ENCODE measurements at places on chromosomes 5 and 9.

GRCh38 chr5:5883146-5883545 is 460.7 kb downstream of the ICE1 start:
- no peak for DNase-seq

GRCh38 chr5:67182301-67182790 is 14.3 kb downstream of the CD180 start:
- DNase-seq = no peak

DNA sequence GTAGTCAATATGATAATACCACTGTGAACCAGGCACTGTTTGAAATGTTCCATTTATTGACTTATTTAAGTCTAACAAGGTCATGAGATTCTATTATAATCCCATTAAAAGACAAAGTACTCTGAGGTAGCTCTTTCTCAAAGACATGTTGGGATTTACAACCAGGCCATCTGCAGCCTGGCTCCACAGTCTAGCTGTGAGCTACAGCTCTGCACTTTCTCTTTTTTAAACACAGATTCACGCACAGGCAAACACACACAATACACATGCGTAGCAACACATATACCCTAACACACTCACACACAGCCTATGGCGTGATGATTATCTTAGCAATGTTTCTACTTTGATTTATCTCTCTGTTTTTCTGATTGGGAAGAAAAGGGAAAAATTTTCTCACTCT is 174.3 kb downstream of the PRR16 start:
- DNase-seq = no peak

- peak; percentile 47 for DNase-seq
These were observed 100.7 kb downstream of the SUSD1 start for GRCh38 chr9:112074250-112075008.

DNA sequence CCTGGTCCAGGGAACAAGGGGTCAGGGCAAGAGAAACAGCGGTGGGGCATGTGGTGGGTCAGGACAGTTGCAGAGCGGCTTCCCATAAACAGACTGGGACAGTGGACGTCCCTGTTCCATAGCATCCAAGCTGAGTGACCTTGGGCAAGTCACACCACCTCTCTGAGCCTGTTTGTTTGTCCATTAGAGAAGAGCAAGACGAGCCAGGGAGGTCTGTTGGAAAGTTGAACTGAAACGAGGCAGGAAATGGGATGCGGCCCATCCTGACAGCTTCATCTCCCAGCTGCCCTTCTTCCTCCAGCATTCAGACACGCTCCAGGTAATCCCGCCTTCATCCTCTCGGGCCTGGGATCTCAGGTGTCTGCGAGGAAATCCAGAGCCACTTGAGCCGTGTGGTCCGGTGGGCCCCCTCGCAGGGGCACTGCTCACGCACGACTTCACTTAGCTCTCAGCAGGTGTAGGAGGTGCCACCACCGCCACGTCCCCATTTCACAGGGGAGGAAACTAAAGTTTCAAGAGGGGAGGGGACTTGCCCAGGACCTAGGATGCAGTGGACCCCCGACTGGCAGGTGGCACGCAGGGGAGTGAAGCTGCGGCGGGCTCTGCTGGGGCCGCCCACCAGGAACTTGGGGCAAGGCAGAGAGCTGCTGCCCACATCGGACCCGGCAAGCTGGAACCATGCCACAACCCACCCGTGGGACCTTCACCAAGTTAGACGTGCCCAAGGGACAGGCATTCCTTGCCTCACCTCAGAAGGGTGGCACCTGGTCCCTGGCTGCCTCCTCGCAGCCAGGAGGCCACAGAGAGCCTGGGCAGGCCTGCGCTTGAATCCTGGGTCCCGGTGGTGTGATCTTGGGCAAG is 13.0 kb downstream of the PTGES2 start:
- DNase-seq = no peak

DNA sequence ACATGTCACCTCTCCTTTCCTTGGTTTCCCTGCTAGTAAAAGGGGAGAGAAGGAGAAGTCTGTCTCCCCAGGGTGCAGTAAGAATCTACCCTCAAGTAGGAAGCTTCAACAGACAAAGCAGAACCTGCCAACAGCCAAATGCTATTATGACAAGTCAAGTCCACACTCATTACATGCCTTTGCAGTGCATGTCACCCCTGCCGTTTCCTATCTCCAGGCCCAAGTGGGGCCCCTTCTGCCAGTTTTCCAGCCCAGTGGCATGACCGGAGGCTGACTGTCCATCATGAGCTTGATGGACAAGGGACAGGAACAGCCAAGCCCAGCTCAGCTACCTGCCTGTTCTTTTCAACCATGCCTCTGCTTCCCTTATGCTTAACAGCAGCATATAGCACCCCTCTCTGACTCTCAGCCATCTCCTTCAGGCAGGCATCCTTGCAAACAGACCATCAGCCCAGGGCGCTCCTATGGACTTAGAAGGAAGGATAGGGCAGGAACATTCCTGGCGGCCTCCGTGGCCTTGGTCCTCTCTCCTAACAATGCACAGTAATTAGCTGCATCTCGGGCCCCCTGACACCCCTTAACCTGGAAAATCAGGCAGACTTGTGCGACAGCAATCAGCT is 107.2 kb upstream of the RAD23B start:
- no peak for DNase-seq

DNA sequence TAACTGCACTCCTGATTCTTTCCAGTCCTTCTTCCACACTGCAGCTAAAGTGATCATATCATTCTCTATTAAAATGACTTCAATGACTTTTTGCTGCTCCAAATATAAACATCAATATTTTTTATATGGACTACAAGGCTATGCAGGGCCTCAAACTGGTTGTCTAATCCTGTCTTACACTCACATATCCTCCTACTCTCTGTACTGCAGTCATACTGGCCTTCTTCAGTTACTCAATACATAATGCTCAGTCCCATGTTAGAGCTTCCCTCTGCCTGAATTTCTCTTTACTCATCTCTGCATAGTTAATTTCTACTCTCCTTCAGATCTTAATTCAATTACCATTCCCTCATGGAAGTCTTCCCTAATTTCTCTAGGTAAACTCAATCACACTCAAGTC is 3.4 kb downstream of the MEIKIN start:
- DNase-seq = no peak

GRCh38 chr9:121671612-121672155 is 20.2 kb downstream of the DAB2IP start:
- no peak for DNase-seq

DNA sequence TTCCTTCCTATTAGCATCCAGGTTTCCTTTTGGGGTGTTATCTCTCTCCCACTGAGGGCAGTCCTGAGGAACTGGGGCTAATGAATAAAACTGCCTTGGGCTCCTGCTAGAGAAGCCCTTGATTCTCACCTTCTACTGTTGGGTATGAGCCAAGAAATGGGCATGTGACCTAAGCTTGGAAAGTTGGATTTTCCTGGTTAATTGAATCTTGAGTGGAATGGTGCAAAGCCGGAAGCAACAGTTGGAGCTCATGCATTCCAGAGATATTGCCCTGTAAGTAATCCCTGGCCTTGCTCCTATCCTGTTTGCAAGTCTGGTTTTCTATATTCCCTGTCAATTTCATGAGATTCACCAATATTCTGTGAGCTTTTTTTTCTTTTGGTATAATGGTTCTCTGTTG is 158.5 kb upstream of the ELL2 start:
- DNase-seq = no peak

DNA sequence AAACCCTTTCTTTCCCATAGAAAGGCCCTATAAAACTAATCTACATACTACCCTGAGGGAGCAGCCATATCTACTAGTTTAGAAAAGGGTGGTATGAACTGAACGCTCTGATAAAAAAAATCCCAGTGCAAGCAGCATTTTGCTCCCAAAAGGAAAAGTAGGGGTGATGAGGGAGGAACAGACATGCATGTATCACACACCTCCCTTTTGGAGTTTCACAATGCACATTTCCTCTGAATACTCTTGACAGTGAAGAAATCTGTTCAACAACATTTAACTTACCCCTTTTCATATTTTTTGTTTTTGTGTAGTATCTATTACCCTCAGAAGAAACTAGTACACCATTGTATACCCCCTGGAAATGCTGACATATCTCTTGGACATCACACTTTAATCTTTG is 411.4 kb downstream of the MAT2B start:
- DNase-seq = no peak

- DNase-seq = peak; percentile 82
These were observed 385 bp upstream of the PTGER4 start for GRCh38 chr5:40679148-40679912.

DNA sequence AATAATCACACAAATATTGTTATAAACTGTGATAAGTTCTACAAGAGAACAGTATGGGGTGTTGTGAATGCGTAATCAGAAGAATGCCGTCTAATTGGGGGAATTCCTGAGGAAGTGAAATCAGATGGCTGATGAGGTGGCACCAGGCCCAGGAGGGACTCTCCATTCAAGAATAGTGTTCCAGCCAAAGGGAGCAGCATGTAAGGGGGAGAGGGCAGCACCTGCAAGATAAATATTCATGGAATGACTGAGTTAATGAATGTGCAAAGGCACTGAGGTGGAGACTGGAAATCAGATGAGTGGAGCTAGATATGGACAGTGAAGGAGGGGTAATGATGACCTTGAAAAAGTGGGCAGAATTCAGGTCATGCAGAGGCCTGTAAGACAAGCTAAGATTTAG is 250.6 kb downstream of the ARRDC3 start:
- DNase-seq = no peak

DNA sequence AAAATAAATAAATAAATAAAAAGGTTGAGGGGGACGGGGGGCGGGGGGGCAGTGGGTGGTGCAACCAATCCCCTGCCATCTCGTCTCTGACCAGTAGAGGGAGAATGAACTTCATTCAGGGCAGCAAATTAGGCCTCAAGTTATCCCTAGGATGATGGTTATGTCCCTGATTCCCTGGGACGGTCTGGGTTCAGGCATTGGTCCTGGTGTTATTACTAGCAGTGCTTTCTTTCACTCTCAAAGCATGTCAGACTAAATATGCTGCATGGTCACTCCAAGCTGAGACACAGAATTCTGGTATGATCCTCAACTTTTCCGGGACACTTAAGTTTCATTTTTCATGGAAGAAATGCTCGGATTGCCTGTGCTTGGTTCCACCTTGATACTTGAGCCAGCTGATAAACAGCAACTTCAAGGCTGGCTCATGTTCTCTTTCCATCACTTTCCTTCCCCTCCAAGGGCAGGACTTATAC is 59.4 kb downstream of the DAP start:
- no peak for DNase-seq

DNA sequence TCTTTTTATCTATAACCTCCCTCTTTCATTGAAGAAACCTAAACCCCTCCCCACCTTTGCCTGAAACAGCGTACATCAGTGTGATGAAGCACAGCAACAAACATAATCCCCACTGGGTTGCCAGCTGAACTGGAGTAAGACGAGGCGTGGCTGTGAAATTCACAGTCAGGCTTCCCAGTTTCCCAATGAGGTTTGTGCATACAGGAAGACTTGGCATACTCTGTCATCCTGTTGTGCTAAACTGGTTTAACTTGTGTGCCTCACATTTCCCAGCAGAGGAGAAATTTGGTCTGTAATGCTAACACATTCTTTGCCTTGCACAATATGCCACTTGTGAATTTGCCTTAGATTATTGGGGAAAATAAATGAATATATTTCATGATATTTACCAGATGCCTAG is 121.5 kb downstream of the SV2C start:
- no peak for DNase-seq

DNA sequence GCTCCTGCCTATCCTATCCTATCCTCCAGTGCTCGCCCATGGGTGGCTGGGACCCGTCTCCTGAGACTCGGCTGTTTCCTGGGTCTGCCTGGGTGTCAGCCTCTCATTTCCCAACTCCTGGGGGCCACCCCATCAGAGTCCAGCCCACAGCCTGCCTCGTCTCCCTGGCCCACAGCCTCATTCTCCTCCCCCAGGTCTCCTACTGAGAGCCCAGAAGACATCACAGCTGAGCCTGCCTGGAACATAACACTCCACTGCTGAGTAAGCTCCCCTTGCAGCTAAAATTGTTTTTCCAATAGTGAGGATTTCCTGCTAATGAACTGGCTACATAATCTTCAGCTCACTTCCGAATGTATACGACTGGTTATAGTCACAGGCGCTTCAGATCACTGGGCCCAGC is 95.3 kb downstream of the TTLL11 start:
- DNase-seq = no peak

GRCh38 chr9:79660615-79661014 is 88.8 kb downstream of the TLE4 start:
- no peak for DNase-seq

- no peak for DNase-seq
These were observed 59.2 kb upstream of the CLINT1 start for GRCh38 chr5:157917899-157918809.

DNA sequence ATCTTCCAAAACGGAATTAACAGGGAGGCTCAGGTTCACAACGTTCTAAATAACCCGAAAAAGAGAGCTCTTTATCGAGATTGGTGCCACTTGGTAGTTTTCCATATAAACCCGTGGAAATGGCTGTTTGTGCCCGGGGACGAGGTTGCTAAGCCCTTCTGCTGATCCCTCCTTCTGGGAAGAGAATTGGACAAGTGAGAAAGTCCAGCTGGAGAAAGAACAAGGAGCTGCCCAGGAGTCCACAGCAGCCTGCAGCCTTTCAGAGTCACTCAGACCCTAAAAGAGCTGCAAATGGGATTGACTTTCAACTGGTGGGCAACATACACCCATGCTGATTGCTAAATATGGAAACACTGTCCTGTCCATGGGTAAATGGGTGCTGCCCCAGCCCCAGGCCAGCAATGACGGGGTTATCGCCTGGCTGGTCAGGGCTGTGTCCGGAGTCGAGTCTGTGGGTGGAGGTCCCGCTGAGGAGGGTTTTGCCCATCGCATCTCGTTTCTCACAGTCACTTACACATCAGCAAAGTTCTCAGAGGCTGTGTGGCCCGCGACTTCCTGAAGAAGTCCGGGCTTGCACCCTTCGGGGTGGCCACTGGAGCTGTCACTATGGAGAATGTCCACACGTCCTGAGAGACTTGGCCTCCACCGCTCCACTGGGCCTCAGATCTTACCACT is 40.7 kb upstream of the HSD17B3 start:
- DNase-seq = no peak

DNA sequence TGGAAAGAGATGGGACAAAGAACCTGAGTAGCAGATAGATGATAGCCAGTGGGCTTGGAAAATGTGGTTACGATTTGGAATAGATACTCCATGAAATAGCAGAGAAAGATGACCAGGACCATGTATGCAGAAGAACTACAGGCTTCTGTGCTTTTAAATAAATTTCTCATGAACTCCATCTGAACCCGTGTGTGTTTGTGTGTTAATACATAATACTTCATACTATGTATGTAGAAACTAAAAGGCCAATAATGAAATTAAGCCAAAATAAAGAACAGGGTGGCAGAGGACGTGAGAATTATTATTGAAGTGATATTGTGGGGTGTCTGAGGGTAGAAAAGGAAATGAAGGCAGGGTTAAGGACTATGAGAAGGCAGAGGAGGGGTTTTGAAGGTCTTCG is 385.1 kb upstream of the RPS23 start:
- DNase-seq = no peak

Measured in activated CD8-positive, alpha-beta memory T cell treated with anti-CD3 and anti-CD28 coated beads for 4 hours (primary cell).